ENCODE measurements at places on chromosomes 1 and 21.
A peak's percentile ranks its signal among the peaks of the same experiment; 100 is the strongest.

- no peak for DNase-seq
Measured at GRCh38 chr1:21546122-21546825, 37.1 kb downstream of the ALPL start.

- DNase-seq: no peak
Measured at GRCh38 chr21:45865106-45865835, 116.3 kb upstream of the COL6A1 start.

- peak; percentile 71 for DNase-seq
Measured at GRCh38 chr1:158087320-158087927, 93.3 kb upstream of the CD1D start.

DNA sequence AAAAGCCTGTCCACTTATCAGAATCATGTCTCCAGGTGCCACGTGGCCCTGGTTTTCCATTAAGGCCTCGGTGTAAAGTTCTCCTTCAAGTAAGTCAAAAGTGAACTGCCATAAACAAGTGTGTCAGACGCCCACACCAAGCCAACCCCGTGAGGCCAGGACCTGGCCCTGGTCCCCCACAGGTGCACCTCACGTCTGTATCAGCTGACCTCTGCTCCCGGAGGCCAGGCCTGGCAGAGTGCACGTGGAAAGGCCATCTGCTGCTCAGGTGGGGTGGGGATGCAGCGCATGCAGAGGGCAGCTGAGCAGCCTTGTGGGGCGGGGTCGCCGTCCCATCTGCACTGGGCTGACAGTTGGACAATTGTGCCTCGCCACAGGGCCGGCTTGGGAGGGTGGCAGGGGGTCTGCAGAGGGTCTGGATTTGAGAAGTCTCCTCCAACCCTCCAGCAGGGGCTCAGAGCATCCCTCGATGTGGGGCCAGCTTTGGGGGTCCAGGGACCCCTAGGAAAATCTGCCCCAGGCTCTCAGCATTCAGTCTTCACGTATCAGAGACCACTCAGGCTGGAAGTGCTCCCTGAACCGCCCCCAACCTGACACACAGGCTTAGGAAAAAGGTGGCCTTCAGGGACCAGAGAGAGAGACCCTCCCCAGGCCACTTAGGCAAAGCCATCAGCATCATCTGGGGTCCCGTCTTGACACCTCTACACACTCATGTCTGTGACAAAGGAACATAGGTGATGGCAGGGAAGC lies 3.0 kb downstream of the SLC19A1 start:
- DNase-seq: peak; percentile 33

- peak; percentile 83 for DNase-seq
Measured at GRCh38 chr1:31669786-31670592, 25.3 kb upstream of the PEF1 start.

DNA sequence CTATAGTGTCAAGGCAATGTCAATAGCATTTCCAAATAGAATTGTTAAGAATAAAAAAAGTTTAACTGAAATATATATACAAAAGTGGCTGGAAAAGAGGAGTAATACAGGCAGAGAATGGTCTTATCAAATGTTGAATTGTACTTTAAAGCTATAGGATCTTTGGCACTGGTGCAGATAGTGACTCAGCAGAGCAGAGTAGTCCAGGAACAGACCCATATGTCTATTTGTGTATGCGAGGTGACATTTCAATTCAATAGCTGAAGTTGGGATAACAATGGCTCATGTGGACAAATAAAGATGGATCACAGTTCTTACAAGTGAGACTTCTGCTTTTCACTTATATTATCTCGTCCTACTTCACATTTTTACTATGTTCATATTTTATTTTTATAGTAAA lies 543.0 kb upstream of the B3GALT2 start:
- DNase-seq: no peak

GRCh38 chr1:176374967-176375569 lies 87.9 kb upstream of the PAPPA2 start:
- peak; percentile 86 for DNase-seq

DNA sequence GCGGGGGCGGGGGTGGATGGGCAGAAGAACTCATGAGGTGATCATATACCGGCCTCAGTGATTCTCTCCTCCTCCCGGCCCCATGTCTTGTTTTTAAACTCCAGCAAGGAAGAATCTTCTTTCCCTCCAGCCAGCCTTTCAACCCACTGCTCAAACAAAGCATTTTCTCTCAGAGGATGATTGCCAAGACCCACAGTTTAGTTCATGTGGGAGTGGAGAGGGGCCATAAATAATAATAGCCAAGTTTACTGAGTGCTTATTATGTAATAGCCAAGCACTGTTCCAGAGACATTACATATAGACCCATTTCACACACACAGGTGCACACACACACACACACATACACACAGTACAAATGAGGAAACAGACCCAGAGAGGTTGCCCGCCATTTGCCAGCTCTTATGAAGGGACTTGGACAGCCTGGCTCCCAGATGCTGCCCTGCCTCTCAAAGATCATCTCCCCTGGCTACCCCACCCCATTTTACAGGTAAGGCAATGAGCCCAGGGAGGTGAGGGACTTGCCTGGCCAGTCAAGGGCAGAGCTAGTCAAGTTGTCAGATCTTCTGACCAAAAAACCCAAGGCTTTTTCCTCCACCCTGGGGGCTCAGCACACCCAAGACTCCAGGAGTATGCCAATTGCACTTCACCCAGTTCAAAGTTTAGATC lies 18.0 kb upstream of the BCAR3 start:
- DNase-seq: no peak

DNA sequence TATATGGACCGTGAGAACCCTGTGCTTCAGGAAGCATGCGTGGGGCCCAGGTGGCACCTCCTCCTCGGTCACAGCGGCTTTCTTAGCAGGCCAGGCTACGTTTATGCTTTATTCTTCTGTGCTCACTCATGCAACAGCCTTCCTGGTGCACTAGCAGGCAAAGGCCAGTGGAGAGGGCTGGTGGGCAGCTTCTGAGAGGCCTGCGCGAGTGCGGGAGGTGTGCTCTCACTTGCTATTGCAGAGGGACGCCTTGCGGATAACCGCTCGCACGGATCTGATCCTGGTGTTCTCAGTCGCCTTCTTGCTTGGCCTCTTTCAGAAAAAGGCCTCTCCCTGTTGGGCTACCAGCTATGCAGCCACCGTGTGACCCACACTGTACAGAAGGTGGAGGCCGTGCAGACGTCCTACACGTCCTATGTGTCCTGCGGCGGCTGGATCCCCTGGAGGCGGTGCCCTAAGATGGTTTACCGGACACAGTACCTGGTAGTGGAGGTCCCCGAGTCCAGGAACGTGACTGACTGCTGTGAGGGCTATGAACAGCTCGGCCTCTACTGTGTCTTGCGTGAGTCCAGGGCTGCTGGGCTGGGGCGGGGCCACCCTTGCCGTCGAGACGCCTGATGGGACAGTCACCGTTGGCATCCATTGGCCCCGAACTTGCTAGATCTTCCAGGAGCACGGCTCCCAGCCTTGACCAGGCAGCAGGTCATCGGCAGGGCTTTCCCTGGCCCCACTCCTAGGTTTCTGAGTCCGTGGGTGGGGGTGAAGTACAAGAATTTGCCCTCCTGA lies 4.8 kb downstream of the UMODL1 start:
- no peak for DNase-seq

- no peak for DNase-seq
Measured at GRCh38 chr1:162094271-162094670, 24.8 kb downstream of the NOS1AP start.

DNA sequence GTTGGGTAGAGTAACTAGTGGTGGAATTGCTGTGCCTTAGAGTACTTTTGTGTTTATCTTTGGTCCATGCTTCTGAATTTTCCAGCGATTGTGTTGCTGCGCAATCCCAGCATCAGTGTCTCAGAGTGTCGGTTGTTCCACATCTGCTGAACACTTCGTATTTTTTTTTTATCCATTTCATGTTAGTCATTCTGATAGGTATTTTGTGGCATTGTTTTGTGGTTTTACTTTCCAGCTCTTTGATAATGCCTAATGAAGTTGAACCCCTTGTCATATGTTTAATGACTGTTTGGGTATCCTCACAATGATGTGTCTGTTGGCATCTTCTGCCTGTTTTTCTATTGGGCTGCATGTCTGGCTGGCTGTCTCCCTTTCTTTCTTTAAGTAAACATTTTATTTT lies 13.6 kb downstream of the TUFT1 start:
- no peak for DNase-seq

DNA sequence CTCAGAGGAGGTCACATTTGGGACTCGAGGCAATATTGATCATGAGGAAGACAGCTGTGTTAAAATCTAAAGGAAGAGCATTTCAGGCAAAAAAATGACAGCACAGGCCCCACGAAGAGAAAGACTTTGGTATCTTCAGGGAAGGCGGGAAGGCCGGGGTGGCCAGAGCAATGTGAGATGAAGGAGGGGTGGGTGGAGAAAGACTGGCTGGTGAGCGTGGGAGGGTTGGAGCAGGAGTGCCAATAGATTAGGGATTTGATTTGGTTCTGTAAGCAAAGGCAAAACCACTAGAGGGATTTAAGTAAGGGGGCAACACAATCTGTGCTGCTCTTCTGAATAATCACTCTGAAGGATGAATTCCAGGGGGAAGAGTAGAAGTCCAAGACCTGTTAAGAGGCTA lies 48.0 kb upstream of the BCL9 start:
- DNase-seq: no peak

- no peak for DNase-seq
Measured at GRCh38 chr1:12506281-12507280, 111.4 kb downstream of the DHRS3 start.

GRCh38 chr1:228986093-228986904 lies 251.0 kb downstream of the RHOU start:
- DNase-seq: peak; percentile 81

- no peak for DNase-seq
Measured at GRCh38 chr1:43958351-43959255, 11.2 kb upstream of the DPH2 start.

GRCh38 chr1:24694380-24694843 lies 50.8 kb upstream of the CLIC4 start:
- no peak for DNase-seq

DNA sequence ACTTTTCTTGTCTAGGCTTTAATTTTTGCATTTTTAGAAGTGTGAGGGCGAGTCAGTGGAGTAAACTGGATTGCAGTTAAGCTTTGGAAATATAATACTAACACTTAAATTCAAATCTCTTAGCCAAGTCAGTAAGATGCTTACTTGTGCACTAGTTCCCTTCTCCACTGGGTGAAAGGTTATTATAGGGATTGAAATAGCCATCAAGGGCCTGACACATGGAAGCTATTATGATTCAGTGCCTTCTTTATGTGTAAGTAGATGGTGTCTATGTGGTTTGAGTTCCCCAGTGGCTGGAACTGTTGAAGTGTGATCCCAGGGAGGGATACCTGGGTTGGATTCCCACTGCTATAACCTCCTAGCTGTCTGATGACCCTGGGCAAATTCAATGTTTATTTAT lies 24.7 kb upstream of the DMRTA2 start:
- DNase-seq: no peak

DNA sequence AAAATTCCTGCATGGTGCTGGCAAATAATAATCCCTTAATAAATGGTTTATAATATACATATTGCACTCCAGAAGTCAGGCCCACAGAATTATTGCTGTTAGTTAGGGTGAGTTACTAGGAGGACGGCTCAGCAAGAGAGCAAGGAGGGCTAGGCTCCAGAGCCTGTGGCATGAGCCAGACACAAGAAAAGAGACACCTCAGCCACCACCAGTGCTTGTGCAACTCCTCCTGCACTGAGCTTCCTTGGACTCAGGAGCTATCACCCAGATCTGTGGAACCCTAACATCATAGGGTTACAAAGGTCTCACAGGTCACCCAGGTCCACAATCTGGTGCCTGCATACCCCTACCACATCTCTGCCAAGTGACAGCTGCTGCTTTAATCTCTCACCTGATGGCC lies 12.8 kb upstream of the LRRC8D start:
- no peak for DNase-seq

DNA sequence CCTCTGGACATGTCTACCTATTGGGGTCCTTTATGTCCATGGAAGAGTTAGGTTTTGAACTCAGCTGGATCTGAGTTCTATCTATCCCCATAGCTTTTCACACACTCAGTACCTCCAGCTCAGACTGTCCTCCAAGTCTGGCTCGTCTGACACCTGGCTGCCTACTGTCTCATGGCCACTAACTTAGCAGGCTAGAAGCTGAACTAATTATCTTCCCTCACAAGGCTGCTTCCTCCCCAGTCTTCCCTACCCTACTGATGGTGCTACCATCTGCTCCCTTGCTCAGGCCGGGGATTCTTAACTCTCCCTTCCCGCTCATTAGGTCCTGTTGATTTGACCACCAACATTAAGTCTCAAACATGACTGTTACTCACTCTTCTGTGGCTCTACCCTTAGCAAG lies 13.4 kb downstream of the VANGL2 start:
- no peak for DNase-seq

DNA sequence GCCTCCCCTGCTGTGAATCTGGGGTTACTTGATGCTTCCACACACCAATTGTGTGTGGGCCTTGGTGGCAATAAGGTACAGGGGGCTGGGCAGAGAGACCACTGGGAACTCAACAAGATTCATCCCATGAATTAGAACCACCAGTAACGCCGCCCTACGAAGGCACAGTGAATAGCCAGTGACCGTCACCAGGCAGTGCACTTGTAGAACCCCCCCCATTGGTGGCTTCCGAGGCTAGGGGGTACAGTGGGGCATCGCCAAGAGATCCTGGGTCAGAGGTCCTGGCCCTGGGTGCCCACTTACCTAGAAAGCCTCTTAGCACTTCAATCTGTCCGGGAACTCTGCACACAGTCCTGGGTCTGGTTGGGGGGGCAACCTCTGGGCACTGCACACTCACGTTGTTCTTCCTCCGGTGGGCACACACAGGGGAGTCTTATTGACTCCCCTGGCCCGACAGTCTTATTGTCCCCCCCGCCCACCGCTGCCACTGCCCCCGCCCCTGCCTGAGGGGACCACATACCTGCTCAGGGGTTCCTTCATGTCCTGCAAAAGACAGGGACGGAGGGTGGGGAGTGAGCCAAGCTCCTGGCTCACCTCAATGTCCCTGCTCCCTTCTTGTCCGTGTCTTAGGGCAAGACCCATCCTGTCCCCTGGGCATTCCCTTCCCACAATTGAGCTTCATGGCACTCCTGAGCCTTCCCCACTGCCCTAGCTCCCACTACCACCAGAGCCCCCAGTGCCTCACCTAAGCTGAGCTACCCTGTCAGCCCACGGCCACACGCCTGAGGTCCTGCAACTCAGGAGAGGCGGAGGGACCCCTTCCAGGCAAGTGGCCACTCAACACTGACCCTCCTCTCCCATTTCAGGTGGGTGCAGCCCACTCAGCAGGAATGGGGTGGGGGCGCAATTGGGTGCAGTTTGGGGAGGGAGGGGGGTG lies 2.5 kb upstream of the TRIM11 start:
- peak; percentile 17 for DNase-seq

- DNase-seq: no peak
Measured at GRCh38 chr1:221149111-221149510, 269.9 kb downstream of the HLX start.
